Type B pancreatic cell (in vitro differentiated cells): ENCODE measurements at places on chromosomes 5 and 9. TPM values are rescaled to one million over a fixed set of nuclear protein-coding genes. Genes with fewer than 3 reads are reported as not detected.
A peak's percentile ranks its signal among the peaks of the same experiment; 100 is the strongest.

DNA sequence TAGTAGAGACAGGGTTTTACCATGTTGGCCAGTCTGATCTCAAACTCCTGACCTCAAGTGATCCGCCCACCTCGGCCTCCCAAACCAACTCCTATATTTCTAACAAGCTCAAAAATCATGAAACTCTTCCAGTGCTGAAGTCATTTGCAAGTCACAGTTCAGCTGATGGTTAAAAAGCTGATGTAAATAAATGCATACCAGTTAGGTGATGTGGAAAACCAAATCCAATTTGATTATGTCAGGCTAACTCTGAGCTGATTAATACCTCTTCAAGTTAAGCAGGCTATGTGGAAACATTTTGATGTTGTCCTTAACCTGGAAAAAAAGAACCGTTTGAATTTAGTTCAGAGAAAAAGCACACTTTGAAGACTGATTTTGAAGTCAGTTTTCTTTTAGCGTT is 51.0 kb downstream of the TMEM252 start:
- H3K27me3 ChIP-seq: no peaks in the 10 kb centered on the region
- H3K36me3 ChIP-seq: peaks cover 9% of the 10 kb centered on the region
- H3K4me3 ChIP-seq: no peak overlapping the region
- H3K4me1 ChIP-seq: peaks cover 4% of the 10 kb centered on the region
- no peak overlapping the region for H3K27ac ChIP-seq
- no peak for DNase-seq

- no peak for DNase-seq
- no peaks in the 10 kb centered on the region for H3K27me3 ChIP-seq
- no peak overlapping the region for H3K27ac ChIP-seq
- no peaks in the 10 kb centered on the region for H3K4me1 ChIP-seq
Measured at GRCh38 chr5:12245429-12245828, 341.2 kb upstream of the CTNND2 start.

GRCh38 chr5:10036136-10036815 is 213.4 kb downstream of the ATPSCKMT start:
- H3K27me3 ChIP-seq: no peaks in the 10 kb centered on the region
- H3K4me1 ChIP-seq: peaks cover 8% of the 10 kb centered on the region
- no peak overlapping the region for H3K27ac ChIP-seq
- H3K36me3 ChIP-seq: no peaks in the 10 kb centered on the region

DNA sequence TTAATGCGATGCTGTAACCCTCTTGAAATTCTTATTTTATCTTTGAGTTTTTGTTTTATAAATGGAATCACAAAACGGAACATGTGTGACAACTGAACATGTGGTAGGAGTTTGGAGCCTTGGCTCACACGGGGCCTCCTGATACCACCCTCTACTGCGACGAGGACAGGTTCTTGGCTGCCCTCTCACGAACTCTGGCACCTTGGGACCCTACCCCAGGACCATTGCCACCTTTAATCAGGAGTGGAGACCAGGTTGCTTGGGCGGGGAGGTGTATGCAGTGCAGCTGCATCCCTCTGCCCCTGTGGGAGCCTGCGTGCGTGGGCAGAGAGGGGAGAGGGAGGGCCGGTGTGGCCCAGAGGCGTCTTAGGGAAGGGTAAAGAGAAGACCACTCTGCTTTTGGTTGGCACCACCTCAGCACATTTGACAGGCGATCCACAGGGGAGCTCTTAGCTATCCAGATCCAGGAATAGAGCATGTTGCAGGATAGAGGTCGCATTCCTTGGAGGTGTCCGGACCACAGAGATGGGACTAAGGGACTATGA is 753.9 kb upstream of the PTPRD start:
- no peaks in the 10 kb centered on the region for H3K27me3 ChIP-seq
- H3K36me3 ChIP-seq: no peaks in the 10 kb centered on the region
- H3K4me3 ChIP-seq: no peak overlapping the region
- H3K27ac ChIP-seq: no peak overlapping the region
- DNase-seq: no peak

DNA sequence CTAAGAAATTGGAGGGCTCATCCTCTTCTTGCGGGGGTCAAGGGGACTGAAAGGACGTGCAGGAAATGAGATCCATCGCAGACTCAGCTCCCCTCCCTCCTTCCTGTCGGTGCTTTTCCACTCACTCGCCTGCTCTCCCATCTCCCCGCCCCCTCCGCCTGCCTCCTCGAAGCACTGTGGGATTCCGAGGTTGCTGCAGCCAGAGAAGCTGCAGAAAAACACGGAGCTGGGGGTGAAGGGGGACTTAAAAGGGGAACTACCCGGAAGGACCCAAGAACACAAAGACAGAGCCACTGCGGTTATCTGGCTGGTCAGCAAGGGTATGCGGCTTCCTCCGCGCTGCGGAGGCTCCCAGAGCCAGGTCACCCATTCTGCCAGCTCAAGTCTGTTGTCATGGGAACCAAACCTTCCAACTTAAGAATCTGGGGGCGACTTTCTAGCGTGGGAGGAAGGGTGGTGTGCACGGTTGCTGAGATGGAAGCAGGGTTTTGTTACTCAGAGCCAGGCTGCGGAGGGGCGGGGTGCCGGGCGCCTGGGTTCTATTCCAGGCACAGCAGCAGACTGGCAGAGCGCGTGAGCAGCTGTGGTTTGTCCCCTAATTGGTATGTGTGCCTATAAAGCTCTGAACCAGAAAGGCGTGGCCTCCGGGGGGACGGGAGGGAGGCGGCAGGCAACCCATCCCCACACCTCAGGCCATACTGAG is 24.9 kb downstream of the PCDHGC5 start:
- peaks cover 60% of the 10 kb centered on the region for H3K4me1 ChIP-seq
- peak overlapping the region; percentile 89 for H3K27ac ChIP-seq
- no peaks in the 10 kb centered on the region for H3K27me3 ChIP-seq

MXD3 gene
- total RNA-seq: 10.2 and 29.5 TPM in 2 replicates

IGFBPL1 gene
- total RNA-seq: 9.7 and 26.7 TPM in 2 replicates
